ENCODE measurements at places on chromosomes 12 and 14.

DNA sequence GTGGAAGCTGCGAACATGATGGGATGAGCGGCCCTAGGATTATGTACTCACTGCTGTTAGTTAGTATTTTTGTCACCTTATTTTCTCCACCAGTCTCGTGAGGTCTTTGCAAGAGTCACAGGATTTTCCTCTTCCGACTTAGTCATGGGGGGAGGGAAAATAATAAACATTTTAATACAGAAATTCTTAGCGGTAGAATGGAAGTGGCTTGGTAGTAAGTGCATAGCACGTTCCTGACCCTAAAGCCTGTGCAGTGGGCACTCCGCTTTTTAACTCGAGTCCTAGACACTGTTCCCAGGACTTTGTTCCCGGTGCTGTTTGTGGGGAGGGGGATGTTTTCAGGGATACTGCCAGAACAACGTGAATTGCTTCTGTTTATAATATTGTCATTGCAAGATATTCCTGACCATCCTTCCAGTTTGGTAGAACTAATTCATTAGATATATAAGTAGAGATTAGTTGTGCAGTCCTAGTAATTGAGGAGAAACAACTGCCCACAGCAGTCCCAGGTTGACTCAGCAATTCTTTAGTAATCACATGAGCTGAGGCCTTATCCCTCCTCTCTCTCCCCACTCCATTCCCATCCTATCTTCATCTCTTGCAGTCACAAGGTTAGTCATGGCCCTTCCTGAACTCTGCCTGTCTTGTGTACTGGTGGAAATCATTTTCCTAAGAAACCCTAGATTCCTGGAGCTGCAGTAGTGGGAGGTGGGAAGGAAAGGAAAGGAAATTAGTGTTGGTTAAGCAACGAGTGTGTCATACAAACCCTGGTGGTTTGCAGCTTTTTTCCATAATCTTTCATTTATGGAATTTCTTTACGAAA is 799 bp downstream of the SLC38A6 start:
- DNase-seq = peak; percentile 45

- no peak for DNase-seq
Observed at GRCh38 chr14:57582746-57583145, 89.1 kb upstream of the CCDC198 start.

GRCh38 chr14:63671987-63672386 is 30.3 kb upstream of the WDR89 start:
- no peak for DNase-seq

GRCh38 chr12:15757553-15758255 is 31.5 kb downstream of the EPS8 start:
- peak; percentile 15 for DNase-seq

DNA sequence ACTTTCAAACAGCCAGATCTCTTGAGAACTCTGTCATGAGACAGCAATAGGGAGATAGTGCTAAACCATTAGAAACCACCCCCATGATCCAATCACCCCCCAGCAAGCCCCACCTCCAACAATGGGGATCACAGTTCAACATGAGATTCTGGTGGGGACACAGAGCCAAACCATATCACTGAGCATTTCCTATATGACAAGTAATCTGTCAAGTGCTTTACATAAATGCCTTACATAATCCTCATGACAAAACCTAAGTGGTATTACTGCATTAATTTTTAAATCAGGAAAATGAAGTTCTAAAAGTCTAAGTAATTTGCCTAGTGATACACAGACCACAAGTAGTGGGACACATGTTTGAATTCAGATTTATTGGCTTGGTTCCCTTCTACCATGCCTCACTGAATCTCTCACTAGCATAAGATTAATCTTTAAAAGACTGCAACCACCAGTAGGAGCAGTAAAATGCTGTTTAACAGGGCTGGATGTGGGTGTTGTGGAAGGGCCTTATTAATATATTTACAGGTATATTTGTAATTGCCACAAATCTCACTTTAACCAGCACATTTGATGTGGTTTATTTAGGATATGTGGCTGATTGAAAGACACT is 323.1 kb upstream of the FBXO33 start:
- DNase-seq = no peak

DNA sequence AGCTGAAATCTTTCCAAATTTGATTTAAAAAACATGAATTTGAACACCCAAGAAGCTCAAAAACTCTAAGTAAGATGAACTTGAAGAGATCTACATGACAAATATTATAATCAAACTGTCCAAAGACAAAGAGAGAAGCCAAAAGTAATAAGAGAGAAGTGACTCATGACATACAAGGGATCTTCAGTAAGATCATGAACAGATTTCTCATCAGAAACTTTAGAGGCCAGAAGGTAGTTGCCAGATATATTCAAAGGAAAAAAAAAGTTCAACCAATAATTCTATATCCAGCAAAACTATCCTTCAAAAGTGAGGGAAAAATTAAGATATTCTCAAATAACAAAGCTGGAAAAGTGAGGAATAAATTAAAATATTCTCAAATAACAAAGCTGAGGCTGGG is 35.1 kb upstream of the MMP19 start:
- no peak for DNase-seq

DNA sequence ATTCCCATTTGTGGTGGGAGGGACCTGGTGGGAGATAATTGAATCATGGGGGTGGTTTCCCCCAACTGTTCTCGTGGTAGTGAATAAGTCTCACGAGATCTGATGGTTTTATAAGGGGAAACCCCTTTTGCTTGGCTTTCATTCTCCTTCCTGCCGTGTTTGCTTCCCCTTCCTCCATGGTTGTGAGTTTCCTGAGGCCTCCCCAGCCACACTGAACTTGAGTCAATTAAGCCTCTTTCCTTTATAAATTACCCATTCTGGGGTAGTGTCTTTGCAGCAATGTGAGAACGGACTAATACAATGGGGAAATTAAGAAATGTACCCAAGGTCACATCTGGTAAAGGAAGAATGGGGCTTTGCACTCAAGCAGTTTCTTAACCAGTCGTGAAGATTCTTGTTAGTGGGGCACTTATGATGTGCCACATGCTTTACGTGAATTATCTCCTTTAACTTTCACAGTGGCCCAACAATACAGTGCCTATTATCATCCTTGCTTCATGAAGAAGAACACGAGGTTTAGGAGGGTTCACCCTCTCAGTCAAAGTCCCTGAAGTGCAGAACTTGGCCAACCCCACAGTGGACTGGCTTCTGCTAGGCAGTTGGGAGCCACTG is 234.3 kb downstream of the EFCAB11 start:
- DNase-seq = no peak

GRCh38 chr12:69131077-69131476 is 108.3 kb upstream of the CPSF6 start:
- DNase-seq = no peak

GRCh38 chr12:68866950-68867349 is 59.0 kb downstream of the MDM2 start:
- DNase-seq = no peak

GRCh38 chr12:13390381-13390861 is 193.9 kb downstream of the EMP1 start:
- DNase-seq = no peak

Data from HepG2 (cell line).